G401 (cell line): ENCODE measurements at places on chromosomes 6 and 20.

- DNase-seq = no peak
These were observed 28.2 kb upstream of the PMEPA1 start for GRCh38 chr20:57738053-57738452.

- peak; percentile 87 for DNase-seq
These were observed 19.9 kb downstream of the EZR start for GRCh38 chr6:158799051-158799792.

GRCh38 chr6:135651964-135652755 lies 154.6 kb upstream of the AHI1 start:
- DNase-seq = no peak

DNA sequence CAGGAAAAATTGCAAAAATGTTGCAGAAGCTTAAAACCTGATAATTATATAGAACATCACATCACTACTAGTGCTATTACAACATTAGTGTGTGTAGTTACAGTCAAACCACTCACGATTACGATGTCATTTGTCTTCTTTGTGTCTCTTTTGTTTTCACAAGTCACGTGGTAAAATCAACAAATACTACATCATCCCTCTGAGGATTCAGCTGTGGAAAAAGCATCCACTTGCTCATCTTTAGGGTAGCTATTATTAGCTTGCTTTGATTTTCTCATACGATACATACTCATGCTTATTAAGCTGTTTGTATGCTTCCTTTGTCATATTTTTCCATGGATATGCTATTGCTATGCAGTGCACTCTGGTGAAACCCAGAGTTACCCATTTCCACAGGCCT lies 22.2 kb upstream of the ATXN1 start:
- no peak for DNase-seq

GRCh38 chr6:98487612-98488011 lies 346.8 kb upstream of the POU3F2 start:
- no peak for DNase-seq

GRCh38 chr6:104795363-104795762 lies 64.4 kb downstream of the HACE1 start:
- DNase-seq = no peak

DNA sequence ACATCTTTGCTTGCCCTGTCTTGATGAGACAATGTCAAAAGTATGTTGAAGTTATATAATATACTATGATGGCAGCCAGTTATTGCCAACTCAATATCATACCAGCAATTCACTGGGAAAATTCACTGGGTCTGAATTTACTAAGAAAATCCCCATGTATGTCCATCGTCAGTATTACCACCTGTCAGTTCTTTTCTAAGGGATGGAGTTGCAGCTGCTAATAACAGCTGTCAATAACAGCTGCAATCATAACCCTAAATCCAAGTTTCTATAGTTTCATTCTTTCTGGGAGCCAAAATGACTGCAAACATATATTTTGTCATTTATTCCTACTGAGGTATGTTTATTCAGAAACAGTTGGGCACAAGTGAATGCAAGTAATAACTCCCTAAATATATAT lies 132.6 kb upstream of the RIN2 start:
- no peak for DNase-seq

DNA sequence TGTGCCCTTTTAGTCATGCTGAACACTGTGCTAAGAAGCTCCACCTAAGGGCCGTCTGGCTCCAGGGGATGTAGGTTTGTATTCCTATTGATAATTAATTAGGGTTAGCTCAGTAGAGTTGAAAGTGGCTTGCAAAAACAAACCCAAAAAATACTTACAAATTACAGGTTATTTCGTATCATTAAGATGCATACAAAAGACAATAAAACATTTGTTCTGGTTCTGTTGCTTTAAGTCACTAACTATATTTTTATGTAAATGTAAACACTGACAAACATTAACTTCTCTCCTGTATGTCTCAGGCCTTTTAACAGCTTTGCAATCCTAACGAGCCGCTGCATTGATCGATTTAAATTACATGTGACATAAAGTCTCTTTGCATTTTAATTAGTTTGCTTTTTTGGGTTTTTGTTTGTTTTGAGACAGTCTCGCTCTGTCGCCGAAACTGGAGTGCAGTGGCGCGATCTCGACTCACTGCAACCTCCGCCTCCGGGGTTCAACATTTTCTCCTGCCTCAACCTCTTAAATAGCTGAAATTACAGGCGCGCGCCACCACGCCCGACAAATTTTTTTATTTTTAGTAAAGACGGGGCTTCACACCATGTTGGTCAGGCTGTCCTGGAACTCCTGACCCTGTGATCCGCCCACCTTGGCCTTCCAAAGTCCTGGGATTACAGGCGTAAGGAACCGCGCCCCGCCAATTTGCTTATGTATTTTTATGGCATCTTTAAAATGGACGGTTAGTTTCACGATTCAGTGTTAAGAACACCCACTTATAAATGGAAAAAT lies 110.9 kb downstream of the HFE start:
- peak; percentile 64 for DNase-seq

DNA sequence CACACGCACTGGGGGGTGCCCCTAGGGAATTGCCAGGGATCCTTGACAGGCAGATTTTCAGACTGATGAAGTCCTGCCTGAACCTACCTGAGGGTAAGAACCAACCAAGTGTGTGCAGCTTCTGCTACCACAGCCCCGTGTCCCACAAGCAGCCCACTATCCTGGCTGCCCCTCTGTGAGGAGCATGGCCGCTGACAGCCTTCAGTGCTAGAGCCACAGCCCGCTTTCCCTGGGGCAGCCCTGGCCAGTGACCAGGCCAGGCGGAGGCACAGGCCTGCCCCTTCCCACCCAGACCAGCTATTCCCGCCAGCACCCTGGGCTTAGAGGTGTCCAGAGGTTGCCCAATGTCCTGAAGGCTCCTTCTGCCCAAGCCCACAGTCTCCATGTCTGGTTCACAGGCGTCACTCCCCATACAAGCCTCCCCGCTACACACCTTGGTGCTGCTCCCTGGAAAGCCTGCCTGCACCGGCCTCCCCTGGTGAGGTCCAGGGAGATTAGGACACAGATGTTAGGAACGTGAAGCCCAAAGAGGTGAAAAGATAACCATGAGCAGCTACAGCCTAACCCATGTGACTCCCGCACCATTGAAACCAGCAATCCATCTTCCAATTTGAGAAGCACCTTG lies 207.0 kb downstream of the SYNDIG1 start:
- DNase-seq = no peak

DNA sequence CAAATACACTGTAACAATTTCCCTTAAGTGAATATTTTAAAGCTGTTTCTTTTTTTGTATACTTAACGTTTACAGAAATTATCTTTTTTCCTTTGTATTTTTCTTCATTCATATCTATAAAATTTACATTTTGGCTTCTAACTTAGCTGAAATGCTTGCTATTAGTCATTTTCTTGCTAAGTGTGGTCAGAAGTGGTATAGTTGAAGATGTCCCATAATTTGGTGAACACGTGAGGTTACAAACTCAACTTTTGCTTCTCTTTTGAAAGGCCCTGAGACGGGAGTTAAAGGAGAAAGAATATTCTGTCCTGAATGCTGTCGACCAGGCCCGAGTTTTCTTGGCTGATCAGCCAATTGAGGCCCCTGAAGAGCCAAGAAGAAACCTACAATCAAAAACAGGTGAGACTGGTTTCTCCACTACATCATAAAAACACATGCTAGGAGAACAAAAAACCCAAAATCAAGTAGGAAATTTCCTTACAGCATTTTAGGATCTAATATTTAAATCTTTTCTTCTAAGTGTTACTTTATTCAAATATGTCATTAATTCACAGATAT lies 445.0 kb downstream of the UTRN start:
- no peak for DNase-seq

DNA sequence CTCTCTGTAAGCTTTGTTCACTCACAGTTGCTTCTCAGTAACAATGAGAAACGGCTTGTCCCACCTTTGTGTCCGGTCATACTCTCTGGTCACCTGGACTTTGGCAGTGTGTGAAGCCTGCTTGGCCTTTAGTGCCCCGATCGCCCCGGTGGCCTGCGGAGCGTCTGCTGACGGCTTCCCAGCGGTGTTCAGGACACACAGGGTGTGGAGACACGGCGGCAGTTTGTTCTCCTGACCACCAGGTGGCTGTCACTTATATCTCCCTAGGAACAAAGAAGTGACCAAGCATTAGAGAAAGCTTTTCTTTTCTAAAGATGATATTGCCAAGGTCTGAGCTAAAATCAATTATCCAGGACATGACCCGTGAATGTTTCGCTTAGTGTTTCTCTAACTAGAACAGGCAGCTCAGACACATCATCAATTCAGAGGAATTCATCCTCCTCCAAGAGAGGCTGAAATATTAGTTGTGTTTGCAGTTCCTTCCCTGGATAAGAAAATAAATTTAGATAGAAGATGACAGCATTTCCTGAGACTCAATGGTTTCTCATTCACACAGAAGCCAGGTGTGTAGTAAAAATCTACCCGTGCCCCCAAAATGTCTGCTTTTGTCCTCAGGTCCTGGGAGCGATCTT lies 167.4 kb upstream of the THBS2 start:
- DNase-seq = no peak

GRCh38 chr6:36669002-36669401 lies 9.5 kb upstream of the CDKN1A start:
- DNase-seq = no peak

GRCh38 chr6:31737315-31737990 lies 1.1 kb upstream of the CLIC1 start:
- no peak for DNase-seq

- no peak for DNase-seq
These were observed 121.0 kb downstream of the SYNDIG1 start for GRCh38 chr20:24590178-24590982.
